ENCODE measurements at places on chromosomes 1 and 21.

DNA sequence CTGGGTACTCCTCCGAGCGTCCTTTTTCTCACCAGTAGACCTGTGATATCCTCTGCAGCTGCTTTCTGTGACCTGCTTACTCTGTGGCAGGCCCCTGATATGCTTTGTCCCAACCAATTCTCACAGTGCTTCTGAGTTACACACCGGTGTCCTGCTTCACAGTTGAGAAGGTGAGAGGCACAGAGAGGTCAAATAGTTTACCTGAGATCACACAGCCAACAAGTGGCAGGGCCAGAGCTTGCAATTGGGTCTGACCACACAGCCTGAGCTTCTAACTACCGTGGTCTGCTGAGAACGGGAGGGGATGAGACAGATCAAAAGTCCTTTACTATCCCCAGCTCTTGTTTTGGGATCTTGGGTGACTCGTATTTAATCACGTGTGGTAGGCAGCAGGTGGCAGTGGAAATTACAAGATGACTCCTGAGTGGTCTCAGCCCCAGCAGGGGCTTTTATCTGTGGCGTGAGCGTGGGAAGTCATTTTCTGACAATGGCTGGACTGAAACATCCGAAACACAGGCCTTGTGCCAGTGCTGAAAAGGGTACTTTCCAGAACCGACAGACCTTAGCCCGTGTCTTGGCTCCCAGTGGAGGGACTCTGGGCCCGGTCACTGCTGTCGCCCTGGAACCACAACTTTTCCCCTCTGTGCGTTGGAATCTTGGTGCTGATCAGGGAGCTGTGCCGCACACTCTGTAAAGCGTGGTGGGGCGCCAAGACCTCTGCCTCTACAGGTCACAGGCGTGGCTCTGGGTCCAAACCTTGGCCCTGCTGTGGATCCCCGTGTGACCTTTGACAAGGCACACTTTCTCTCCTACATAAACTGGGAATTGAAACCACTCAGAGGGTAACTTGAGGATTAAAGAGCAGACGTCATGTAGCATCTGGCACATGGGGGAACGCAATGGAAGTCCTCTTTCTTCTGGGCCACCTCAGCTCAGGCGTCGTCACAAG is 11.9 kb downstream of the THEMIS2 start:
- DNase-seq: no peak

DNA sequence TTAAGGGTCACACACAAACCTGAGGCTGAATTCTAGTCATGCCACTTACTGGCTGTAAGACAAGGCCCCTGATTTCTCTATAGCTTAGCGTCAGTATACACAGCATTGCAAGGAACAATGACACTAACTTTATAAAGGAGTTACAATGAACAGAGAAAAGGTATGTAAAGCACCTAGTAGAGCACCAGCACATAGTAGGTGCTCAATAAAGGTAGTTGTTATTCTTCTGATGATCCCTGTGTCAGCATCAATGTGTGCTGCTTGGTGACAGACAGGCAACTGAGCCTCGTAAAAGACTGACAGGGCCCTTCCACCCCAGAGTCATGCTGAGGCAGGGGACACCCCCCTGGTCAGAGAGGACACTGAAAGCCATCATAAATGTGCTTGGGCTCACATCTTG is 43.2 kb downstream of the GRHL3 start:
- DNase-seq: no peak

- peak; percentile 93 for DNase-seq
Observed at GRCh38 chr1:167166690-167167075, 54.0 kb upstream of the POU2F1 start.

- no peak for DNase-seq
Observed at GRCh38 chr1:228860911-228861831, 125.9 kb downstream of the RHOU start.

DNA sequence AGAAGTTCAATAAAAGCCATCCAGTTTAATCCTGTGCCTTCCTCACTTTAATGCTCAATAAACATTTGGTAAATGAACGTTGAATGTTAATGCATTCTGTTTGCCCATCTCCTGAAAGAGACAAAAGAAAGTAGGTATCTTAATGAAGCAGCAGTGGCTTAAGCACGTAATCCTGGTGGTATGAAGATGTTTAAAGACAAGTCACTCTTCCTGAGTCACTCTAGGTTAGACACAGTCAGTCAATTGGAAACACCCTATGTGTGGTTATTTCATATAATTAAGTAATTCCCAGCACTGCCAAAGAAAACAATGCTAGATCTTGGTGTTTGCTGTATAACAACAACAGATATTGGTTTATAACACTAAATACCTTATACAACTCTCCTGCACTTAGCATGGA is 334.0 kb upstream of the FMN2 start:
- DNase-seq: no peak

DNA sequence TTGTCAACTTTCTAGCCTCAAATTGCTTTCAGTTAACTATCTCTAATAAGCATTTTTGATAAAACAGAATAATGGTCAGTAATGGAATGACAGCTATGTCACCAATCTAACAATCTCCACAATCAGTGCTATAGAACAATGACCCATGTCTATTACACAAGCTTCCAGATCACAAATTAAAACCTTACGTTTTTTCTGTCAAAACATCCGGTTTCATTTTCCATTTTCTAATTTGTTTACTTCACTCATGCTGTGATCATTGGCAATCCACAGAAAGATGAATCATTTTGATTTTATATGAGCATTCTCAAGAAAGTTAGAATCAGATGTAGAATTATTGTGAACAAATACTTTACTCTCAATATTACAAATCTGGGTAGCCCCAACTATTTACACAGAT is 80.3 kb downstream of the KCNT2 start:
- DNase-seq: no peak

GRCh38 chr1:207903767-207904166 is 7.2 kb downstream of the CD34 start:
- no peak for DNase-seq

- no peak for DNase-seq
Observed at GRCh38 chr1:94646786-94647555, 105.4 kb upstream of the F3 start.

DNA sequence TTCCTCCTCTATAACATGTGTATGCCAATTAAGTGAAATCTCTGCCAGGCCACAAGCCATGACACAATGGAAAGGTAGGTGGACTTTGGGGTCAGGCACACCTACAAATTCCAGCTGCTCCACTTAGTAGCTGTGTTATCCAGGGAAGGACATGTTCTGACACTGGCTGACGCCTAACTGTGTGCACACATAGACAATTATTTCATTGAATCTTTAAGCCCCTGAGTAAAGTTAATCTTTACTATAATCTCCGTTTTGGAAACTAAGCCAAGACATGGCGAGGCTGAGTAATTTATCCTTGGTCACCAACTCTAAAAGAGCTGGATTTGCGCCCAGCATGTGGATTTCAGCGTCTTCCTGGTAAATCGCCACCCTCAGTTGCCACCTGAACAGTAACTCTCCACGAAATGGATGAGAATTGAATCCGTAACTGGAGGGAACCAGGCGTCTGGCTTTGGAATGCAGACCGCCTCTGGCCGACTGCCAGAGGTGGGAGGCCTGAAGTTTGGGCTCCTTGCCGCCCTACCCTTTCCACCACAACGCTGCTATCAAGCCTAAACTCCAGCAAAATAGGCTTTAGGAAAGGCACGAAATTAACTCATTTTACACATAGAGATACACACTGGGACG is 888 bp upstream of the SNRPE start:
- DNase-seq: peak; percentile 29

DNA sequence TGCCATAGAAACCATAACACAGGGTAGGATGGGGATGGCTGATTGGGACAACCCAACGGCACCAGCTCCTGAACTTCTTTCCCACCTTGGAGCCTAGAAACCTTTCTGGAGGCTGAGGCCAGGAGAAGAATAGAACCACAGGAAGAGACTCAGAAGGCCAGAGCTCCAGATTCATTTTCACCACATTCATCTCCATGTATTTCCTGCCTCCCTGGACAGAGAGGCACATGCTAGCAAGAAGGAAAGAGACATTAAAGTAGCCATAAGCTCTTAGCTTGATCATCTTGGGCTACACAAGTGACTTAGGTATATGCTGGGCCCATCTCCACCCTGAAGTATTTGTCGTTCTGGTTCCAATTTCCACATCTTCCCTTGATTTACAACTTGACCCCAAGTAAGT is 44.1 kb downstream of the PLXNA2 start:
- no peak for DNase-seq

- no peak for DNase-seq
Observed at GRCh38 chr1:17765444-17766411, 10.6 kb downstream of the ACTL8 start.

DNA sequence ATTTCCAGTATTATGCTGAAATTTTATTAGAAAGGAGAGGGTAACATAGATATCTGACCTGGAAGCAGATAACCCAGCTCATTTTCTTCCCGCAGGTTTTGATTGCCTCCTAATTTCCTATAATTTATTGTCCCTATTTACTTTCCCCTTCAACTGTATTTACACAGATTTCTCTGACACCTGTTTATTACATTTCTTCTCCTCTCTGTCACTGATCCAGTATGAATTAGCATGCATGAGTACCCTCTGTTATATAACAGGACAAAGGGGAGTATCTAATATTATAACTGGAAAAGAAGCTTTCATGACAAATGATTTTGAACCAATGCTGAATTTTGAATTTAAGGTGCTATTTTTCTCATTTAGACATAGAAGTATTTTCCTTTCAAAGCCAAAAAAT is 37.4 kb downstream of the DENND1B start:
- peak; percentile 11 for DNase-seq

DNA sequence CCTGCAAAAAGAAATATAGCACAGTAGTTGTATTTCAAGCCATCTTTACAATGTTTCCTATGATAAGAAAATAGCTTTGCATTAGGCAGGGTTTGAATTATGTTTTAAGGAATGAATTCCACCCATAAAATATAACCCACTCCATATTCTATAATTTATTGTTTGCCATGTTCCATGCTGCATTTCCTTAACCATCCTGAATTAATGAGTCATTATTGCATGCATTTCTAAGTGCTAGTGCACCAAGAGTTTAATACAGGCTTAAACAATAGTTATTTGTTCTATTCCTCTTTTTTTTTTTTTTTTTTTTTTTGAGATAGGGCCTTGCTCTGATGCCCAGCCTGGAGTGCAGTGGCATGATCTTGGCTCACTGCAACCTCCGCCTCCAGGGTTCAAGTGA is 45.2 kb downstream of the MIGA1 start:
- no peak for DNase-seq

DNA sequence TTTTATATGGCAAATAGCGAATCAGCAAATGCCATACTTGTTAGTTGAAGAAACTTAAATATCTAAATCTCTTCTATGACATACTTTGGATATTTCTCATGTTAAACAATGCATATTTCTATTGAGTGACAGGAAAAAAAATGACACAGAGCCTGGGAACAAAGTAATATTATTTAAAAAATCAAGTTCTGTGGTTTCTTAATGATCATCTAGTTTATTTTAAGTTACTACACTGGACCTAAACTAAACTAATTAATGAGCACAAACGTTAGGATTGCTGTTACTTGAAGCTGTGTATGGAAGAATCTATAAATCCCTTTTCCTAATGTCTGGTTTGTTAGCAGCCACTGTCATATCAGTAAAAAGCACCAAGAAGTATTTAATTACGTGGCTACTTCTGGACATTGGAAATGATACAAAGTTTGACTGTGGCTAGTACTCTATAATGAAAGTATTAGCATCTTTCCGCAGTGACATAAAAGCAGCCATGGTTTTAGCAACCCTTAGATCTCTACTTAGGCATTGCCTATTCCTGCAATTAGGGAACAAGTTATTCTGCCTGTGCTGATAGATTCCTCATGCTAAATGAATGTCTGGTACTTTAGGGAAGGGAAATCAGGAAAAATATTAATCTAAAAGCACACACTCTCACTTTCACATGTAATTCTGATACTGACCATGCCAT is 981.7 kb upstream of the B3GALT2 start:
- DNase-seq: no peak

DNA sequence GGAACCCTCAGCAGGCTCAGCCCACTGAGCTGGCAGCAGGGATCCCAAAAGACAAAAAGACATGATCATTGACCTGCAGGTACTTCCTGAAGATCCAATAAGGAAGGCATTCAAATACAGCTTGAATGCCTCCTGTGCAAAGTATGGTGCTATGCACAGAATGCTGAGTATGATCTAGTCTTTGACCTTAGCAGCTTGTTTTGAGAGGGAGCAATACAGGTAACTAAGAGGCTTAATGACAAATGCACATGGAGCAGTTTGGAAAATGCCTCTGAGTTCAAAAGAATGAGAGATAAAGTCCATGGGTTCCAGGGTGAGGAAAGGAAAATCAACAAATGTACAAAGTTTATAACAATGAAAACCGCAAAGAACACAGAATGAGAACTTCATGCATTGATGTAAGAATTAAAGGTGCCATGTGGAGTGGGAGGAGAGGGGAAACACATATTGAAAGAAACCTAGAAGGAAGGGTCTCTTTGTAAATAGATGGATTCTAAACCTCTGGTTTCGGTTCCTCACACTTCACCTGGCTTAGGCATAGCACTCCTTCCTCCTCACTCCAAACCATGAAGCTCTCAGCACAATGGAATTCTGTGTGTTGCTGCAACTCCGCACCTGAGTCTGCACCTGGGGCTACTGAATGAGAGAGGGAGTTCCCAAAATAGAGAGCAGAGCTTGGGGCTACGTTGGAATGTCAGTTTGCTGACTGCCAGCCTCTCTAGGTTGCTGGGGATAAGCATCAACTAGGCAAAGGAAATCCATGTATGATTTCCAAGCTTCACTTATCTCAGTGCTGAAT is 77.6 kb downstream of the PLXNA2 start:
- no peak for DNase-seq

- no peak for DNase-seq
Observed at GRCh38 chr1:234755449-234755863, 145.5 kb upstream of the IRF2BP2 start.

DNA sequence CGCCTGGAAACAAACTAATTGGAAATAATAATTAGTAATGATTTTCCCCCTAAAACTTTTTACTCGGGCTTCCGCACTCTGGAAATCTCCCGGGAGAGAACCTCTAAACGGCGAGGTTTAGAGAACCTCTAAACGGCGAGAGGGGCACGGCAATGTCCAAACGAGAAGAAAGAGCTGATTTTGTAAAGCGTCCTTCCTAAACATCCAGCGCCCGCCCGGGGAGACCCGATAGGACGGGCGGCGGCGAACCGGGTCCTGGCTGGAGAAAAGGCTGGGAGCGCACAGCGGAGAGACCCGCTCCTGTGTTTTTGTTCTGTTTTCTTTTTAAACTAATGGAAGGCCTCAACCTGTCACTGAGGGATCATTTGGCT is 1.6 kb downstream of the PAX7 start:
- DNase-seq: peak; percentile 43

- DNase-seq: no peak
Observed at GRCh38 chr1:111253876-111254275, 26.4 kb downstream of the CHI3L2 start.

GRCh38 chr1:246641394-246641793 is 75.1 kb downstream of the CNST start:
- DNase-seq: no peak
